Renal cortex interstitium (tissue), 15 donors: ENCODE measurements at places on chromosomes 12 and 14. TPM values are rescaled to one million over a fixed set of nuclear protein-coding genes. Genes with fewer than 3 reads are reported as not detected.
A peak's percentile ranks its signal among the peaks of the same experiment; 100 is the strongest.

FBXO21 gene
- polyA plus RNA-seq, result 67.2 TPM

CAND1 gene
- 239 TPM for polyA plus RNA-seq

HCAR1 gene
- 2.7 TPM for polyA plus RNA-seq

CHD8 gene
- polyA plus RNA-seq, result 72.1 TPM

CLEC1B gene
- polyA plus RNA-seq, result 1.4 TPM

DEGS2 gene
- 7.7 TPM for polyA plus RNA-seq

SLC39A5 gene
- 79.4 TPM for polyA plus RNA-seq

GPHN gene
- 66.0 TPM for polyA plus RNA-seq

EAPP gene
- 89.6 TPM for polyA plus RNA-seq

KRT71 gene
- not detected for polyA plus RNA-seq

CCDC91 gene
- 36.3 TPM for polyA plus RNA-seq

GRCh38 chr14:72451054-72451972 is 442.6 kb downstream of the DPF3 start:
- peak; percentile 29 for DNase-seq

- no peak for DNase-seq
Observed at GRCh38 chr12:124506145-124506831, 61.1 kb downstream of the NCOR2 start.

DNA sequence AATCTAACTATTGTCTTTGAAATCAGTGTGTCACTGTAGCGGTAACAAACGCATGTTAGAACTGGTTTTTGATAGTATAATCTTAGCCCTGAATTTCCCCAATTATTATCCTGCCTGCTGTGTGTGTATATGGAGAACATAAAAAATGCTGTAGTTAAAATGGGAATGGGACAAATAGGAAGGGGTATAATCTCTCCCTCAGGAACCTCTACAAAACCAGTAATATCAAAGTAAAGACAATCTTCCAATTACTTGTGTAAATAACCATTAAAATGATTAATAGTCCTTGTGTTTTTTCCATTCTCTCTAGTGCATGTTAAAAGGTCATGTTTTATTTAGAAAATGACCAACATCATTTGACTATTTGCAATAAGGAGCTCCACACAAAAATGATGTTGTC is 200.1 kb upstream of the TMTC1 start:
- DNase-seq, result no peak

GRCh38 chr14:56118611-56119181 is 485 bp downstream of the PELI2 start:
- DNase-seq, result no peak

GRCh38 chr12:2936301-2936700 is 22.9 kb upstream of the TEAD4 start:
- no peak for DNase-seq

DNA sequence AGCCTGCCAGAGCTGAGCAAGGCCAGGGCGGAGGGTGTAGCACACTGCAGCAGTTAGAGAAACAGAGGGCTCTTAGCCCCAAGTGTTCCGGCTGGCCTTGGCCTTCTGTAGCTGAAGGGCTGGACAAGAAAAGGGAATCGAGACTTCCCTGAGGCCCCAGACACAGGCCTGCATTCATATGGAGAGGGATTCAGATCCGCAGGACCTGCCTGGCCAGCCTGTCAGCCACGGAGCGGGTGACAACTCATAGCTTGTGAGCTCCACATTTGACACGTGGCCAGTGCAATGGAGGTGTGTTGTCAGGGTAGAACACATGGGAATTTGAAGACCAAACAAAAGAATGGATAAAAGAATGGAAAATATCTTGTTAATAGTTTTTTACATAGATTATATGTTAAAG is 182.2 kb upstream of the GSC start:
- no peak for DNase-seq

GRCh38 chr12:25434515-25434914 is 118.6 kb downstream of the LMNTD1 start:
- DNase-seq, result no peak

DNA sequence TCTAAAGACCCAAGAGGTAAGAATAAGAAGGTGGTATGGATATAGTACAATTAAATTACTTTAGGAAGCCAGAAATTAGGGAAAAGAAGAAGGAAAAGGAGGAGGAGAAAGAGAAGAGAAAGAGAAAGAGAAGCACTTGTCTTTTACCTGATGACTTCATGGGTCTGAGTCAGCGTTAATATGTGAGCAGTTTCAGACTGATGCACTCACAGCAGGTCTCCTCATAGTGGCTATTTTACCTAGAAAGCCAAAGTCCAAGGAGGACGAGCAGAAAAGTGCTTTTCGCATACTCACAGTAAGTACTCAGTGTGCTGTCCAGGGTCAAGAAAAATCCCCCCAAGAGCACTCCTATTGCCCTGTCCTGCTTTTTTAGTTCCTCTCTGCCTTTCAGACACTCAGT is 222.1 kb downstream of the C12orf42 start:
- DNase-seq, result no peak

DNA sequence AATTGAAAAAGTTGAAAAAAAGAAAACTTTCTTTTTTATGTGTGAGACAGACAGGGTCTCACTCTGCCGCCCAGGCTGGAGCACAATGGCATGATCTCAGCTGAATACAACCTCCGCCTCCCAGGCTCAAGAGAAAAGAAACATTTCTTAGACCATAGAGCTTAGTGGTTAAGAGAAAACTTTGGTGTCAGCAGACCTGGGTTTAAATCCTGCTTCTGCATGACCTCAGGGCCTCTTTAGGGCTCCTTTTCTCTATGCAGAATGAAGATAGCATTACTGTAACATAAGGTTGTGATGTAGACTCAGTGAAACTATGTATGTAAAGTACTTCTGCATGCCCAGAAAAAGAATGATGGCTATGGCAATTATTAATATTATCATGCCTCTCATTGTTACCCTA is 104.7 kb upstream of the NUDT4 start:
- DNase-seq, result no peak

DNA sequence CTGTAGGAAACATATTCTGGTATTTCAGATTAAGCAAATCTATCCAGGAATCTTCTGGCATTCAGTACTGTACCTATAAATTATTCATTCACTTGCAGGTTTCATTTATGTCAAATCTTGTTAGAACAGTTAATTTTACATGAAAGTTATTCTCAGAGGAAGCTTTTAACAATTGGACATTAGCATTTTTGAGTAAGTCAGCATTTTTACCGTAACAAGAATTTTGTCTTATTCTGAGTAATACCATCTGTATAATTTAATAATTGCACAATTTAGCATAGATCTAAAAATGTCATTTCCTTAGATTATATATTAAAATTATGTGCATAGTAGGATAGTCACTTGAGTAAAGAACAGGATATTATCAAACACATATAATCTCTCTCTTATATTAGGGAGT is 764.8 kb upstream of the LRFN5 start:
- DNase-seq, result no peak

DNA sequence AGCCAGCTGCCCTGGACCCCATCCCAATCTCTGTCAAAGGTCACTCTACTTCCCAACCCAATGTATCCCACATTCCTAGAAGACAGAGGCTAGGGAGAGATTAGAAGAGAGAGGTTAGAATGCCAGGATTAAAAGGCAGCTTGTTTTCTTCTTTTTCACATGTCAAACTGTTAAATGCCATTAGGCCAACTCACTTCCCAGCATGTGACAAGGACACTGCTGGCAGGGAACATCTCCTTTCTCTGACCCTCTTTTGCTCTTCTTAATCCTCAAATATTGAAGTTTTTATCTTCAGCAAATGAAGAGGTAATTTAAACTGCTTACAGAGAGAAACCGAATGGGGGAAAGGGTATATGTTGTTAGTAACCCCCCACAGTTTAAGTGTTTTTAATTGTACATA is 89.1 kb downstream of the BBS10 start:
- no peak for DNase-seq

DNA sequence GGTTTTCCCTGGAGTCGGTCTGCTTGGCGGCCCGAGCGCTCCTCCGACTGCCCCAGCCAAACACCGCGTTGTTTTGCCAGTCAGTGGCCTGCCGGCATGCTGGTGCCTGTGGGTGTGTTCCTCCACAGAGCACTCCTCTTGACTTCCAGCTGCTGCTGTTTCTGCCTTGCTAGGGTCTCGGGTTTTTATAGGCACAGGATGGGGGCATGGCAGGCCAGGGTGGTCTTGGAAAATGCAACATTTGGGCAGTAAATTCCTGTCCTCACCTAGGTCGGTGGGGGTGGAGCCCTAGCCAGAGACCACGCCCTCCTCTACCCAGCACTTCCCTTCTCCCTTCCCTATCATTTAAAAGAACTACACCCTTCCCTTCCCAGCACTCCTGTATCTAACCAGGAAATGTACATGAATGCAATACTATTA is 34.7 kb upstream of the VASH1 start:
- DNase-seq, result no peak

DNA sequence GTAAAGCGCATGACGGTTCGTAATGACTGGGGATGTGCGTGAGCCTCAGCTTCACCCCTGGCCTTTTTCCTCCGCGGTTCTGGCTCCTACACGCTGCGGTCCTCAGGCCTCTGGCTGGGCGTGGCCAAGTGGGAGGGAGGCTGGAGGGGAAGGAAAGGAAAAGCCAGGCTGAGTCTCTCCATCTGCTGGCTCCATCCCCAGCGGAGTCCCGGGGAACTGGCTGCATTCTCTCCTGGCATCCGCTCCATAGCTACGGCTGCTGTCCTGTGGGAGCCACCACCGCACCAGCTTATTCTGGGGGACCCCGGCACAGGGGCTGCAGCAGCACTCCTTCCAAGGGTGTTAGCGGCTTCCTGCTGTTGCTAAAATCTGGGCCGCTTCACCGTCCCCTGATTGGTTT is 68.2 kb upstream of the SLC24A4 start:
- DNase-seq, result peak; percentile 59

- no peak for DNase-seq
Observed at GRCh38 chr14:24535737-24536136, 27.7 kb upstream of the CMA1 start.

GRCh38 chr14:95361373-95362137 is 41.8 kb upstream of the CLMN start:
- no peak for DNase-seq

DNA sequence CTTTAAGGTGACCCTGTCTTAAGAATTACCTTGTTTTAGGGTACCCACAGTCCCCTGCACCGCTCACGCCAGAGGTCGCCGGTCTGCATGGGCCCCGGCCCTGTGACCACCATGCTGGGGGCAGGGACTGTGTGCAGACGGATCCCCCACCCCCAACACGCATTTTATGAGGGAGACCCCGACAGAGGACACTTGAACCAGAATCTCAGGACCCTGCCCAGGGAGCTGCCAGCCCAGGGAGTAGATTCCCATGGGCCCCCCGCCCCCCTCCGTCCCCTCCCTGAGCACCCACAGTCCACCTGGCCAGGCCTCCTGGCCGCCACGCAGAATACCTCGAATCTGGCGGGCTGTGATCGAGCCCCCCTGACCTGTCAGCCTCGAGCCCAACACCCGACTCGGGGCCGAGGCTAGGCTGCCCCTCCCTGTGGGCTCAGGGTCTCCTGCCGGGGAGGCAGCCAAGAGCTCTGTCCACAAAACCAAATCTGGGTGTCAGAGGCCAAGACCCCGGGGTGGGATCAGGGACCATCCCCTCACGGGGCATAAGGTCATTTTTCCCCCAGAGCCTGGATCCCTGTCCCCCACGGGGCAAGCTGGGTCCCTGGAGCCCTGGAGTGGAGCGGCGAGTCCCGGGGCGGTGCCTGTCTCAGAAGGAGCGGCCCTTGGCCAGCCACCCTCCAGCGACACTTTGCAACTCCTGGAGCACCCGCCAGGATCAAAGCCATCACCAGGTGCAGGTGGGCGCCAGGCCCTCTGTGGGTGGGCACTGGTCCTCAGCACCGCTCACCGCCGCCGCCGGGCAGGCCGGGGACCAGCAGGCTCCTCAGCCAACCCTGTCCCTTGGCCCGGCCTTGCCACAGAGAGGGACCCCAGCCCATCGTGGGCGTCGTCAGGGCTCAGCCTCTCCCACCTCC is 155.8 kb upstream of the PKP2 start:
- DNase-seq, result no peak

GRCh38 chr14:73661872-73662271 is 17.1 kb downstream of the DNAL1 start:
- no peak for DNase-seq

GRCh38 chr12:103468837-103469236 is 26.9 kb downstream of the C12orf42 start:
- no peak for DNase-seq

DNA sequence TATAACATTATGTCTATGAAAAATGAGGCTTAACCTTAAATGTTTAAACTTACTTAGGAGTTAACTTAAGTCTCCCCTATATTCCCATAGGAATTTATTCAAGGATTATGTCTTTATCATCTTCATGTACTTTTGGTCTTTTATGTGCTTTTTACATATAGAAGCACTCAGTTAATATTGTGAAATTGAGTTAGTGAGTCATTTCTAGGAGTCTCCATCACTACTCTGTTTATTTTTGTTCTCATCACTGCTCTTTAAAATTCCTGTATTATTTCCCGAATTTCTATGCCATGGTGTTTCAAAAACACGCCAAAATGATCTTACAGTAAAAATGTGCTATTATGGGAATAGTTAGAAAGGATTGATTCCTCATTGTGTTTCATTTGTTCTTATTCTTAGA is 31.6 kb downstream of the TBC1D15 start:
- DNase-seq, result no peak

DNA sequence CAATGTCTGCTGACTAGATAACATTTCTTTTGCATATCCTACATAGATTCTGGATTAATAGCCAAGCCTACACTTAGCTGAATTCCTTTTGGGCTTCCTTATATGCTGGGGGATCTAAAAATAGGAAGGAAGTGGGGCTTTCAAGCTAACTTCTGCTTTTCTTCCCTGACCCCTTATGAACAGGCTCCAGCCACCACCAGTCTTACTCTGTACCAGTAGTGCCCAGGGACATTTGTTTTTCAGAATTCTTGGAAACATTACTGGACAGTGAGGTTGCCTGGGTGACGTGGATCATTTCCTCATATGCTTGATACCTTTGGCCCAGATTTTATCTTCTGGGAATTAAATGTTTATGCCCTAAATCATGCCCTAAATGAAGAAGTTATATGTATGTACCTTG is 55.9 kb upstream of the SRRM4 start:
- DNase-seq, result no peak

- DNase-seq, result no peak
Observed at GRCh38 chr12:122389677-122390076, 32.8 kb downstream of the CLIP1 start.
